ENCODE measurements at places on chromosomes 4 and X.

GRCh38 chrX:33339219-33339618, 127.9 kb upstream of the DMD start:
- no peak for DNase-seq

GRCh38 chr4:10184041-10184440, 67.4 kb upstream of the WDR1 start:
- DNase-seq = no peak

DNA sequence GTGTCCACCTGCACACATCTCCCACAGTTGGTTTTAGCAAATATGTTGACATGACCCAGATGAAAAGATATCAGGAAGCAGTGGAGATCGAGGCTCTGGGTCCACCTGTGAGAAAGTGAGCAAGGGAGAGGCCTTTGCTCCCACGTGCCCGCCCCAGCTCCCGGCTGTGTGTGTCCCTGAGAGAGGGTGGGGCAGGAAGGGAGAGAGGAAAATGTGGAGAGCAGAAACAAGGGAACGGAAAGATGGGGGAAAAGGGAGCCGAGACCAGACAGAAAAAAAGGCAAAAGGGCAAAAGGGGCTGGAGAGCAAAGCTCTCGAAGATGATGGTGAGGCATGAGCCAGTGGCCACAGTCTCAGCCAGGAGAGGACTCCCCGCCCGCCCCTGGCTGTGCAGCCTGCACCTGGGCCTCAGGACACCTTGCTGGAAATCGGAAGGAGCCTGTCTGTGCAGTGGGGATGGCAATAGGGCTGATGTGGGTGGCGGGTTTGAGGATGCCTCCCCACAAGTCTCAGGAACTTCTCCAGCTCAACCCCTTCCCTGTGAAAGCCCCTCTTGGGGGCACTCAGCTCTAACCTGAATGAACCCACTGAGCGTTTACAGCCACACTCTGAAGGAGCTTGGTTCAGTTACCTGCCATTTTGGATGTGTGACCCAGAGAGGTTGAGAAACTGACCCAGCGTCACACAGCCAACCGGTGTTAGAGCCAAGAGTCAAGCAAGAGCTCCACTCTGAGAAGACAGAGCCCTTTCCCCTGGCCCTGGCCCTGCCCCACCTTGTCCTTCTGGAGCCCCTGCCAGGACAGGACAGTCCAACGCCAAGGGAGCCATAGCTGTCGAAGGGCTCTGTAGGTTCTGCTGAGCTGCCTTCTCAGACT, 20.3 kb upstream of the MSX1 start:
- DNase-seq = no peak

GRCh38 chrX:120647127-120647526, 17.3 kb upstream of the C1GALT1C1 start:
- DNase-seq = no peak

GRCh38 chr4:174629265-174629664, 107.0 kb upstream of the HPGD start:
- DNase-seq = no peak

GRCh38 chr4:142358656-142359055, 487.4 kb downstream of the INPP4B start:
- no peak for DNase-seq
